ENCODE measurements at places on chromosomes 2 and 18.
A peak's percentile ranks its signal among the peaks of the same experiment; 100 is the strongest.

DNA sequence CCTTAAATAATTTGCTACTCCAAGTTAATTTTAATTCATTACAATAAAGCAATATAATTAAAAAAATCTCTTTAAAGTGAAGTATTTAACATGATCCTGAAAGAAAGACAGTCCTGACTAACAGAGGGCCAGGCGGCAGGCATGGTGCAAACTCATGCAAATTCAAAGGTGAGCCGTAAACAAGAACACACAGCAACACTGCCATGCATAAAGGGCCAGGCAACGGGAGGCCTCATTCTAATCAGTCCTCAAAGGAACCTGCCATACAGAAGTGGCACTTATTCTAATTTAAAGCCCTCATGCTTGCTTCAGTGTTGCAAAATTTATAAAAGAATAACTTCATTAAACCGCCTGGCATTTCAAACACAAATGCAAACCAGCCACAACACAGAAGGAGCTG, 277.0 kb downstream of the ZNF521 start:
- DNase-seq = no peak

GRCh38 chr2:88058191-88058590, 2.6 kb upstream of the KRCC1 start:
- no peak for DNase-seq

GRCh38 chr2:206831442-206831995, 66.1 kb downstream of the FASTKD2 start:
- no peak for DNase-seq

DNA sequence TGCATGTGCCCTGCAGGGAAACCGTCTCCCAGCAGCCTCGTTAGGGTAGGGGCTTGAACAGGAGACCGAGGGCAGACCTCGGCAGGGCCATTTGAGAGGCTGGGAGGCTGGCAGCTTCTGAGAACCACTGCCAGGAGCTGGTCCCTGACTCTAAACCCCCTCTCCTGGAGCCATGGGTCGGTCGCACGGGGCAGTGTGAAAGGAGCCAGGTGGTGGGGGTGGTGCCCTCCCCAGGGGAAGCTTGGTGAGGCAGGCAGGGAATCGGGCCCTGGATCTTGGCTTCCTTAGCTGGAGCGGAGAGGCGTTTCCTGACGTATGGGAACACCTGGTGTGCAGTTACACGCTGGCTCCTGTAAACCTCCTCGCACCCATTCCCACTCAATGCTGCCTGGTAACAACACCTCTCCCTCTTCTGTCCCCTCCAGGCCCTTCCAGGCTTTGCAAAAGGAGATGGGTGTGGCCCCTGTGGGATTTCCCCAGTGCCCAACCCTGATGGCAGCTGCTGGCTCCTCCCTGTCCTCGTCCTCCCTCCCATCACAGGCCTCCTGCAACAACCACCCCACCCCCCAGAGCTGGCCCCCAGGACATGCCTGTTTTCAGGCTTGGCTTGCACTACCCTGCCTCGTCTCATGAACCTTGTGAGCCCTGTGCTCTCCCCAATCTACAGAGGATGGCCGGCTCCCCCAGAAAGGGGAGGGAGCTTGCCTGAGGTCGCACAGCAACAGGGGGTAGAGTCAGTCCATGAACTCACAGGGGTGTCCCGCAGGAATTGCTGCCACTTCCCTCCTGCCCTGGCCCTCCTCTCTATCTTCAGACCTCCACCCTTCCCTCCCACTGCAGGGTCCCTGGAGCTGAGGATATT, 24.4 kb downstream of the ADRA2B start:
- no peak for DNase-seq

- no peak for DNase-seq
Observed at GRCh38 chr18:75198036-75198435, 10.9 kb downstream of the PTGR3 start.

GRCh38 chr2:211401328-211401727, 844.9 kb downstream of the CPS1 start:
- DNase-seq = no peak

DNA sequence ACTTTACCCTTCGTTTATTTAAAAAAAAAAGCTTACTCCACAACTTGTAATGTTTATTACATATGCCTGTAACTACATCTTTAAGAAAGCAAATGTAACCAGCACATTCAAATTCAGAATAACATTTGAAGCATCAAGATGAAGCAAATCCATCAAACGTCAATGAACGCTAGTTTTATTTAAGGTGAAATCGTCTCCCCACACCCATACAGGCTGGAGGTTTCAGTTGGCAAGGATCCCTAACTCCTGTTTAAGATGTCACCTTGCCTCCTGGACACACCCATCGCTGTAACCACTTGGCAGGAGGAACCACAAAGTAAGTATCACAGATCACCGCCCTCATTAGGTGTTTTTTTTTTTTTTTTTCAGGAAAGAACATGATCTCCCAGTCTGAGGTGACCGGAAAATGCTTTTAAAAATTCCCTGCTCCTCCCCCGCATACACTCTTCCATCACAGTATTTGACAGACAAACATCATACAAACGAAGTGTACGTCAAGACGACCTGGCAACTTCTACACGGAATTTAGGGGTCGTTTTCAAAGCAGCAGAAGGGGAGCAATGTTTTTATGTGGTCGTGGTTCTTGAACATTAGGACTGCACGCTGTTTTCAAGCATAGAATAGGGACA, 19.7 kb upstream of the STPG4 start:
- DNase-seq = peak; percentile 22

DNA sequence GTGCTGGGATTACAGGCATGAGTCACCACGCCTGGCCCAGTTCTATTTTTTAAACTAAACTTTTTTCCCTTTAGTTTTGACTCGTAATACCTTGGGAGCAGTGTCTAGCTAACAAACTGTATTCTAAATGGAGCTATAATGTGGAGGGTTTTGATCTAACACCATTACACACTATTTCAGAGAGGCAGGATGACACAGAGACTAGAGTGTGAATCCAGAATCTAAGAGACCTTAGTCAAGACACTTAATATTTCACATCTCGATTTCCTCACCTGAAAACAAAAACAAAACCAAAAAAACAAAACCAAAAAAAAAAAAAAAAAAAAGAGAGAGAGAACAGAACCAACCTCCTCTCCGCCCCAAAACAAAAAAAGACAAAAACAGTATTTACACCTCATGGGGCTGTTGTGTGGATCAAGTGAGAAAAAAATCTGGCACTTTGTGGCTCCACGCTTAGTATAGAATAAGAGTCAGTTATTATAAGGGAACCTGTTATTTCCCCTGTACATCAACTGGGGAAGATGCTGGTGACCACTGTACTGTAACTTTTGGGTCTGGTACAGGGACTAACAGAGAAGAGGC, 31.3 kb downstream of the DARS1 start:
- DNase-seq = no peak

GRCh38 chr2:144454466-144455287, 65.2 kb downstream of the ZEB2 start:
- DNase-seq = no peak

DNA sequence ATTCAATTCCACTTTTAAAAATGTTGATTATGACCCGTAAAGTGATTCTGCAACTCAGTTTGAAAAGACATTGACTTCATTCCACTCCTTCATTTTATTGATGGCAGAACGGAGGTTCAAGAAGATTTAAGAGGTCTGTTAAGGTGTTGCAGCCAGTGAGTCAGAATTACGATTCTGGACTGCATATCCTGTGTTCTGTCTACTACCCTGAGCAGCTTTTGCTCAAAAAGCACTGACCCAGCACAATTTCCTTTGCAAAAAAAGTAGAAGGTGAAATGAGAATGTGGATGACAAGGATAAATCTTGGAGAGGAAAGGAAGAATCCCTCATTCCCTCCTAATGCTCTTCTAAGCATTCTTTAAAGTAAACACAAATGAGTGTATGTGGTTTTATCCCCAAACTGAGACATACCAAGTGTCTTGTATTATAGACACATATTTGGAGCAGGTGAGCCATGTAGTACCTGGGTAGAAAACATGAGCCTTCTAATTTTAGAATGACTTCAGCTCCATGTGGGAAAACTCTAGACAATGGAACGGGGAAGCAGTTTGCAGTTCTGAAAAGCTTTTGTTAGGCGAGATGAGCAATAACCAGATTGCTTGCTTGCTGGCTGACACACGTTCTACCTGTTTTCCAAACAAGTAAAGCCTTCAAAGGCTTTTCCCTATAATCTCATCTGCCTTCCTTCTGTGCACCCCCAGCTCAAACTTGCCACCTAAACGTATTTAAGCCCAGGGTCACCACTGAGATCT, 44.7 kb downstream of the TGFA start:
- DNase-seq = no peak

- DNase-seq = no peak
Observed at GRCh38 chr2:231152800-231153557, 28.1 kb upstream of the HTR2B start.

- no peak for DNase-seq
Observed at GRCh38 chr2:98504381-98505109, 59.9 kb downstream of the INPP4A start.

Data from GM10248 (cell line).